ENCODE measurements at places on chromosomes 5 and 9.

- no peak for DNase-seq
Observed at GRCh38 chr9:112556497-112557442, 70.1 kb downstream of the KIAA1958 start.

DNA sequence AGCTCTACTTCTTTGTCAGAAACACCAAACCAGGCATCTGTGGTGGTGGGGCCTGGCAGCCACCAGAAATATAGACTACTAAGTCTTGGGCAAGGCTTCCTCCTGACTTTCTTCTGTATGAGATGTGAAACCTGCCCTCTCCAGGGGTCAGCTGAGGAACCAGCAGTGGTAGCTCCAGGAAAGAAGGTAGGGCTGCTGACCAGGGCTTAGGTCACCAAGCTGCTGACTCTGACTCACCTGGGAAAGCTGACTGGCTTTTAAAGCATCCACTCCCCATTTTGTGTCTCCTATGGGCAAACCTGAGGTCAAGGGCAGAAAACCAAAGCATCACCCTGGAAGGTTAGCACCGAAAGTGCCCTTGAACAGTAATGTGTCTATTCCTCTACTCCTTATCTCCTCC, 10.4 kb upstream of the SH3TC2 start:
- no peak for DNase-seq

DNA sequence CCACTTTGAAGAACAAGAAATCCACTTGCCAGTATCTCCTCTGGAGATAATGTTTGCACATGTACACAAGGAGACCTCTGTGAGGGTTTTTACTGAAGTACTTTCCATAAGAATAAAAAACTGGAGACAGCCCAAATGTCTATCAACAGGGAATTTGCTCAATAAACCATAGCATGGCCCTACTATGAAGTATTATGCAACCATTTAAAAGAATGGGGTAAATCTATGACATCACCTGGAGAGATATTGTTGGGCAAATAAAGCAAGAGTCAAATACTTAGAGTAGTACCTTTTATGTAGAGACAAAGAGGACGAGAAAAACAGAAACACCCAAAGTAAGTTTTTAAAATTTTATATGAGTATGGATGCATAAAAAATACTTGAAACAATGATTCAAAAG, 23.9 kb upstream of the MVB12B start:
- DNase-seq: no peak

GRCh38 chr5:150397146-150397781, 15.4 kb downstream of the CD74 start:
- DNase-seq: no peak

DNA sequence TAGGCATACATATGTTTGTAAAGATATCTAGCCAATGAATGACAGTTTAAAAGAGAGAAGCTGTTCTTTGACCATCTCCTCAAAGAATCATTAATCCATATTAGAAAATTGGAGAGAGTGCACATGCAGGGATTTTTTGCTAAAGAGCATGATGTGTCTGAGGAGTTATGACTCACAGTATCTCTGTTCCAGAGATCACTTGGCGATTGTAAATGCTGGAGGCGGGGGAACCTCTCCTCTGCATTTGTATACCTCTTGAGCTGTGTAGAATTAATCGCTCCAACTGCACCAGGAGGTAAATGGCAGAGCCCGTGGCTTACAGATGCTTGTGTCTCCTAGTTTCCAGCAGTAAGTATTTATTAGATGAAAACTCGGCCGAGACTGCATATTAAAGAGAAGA, 3.6 kb upstream of the SPATA31D1 start:
- DNase-seq: no peak

DNA sequence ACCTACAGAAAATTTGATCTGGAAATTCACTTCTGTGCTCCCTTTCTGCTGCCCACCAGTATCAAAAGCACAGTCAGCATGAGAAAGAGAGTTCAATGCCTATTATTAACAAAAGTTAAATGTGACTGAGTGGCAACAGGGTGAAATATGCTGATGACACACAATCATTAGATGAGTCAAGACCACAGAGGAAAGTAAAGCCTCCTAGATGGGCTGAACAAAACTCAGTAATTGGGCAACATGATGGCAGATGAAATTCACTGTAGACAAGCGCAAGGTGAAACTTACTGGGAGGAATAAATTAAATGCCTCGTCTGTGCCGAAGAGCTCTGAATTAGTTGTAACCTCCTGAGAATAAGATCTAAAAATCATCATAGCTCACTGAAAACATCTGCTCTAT, 752.8 kb downstream of the IRX1 start:
- no peak for DNase-seq

DNA sequence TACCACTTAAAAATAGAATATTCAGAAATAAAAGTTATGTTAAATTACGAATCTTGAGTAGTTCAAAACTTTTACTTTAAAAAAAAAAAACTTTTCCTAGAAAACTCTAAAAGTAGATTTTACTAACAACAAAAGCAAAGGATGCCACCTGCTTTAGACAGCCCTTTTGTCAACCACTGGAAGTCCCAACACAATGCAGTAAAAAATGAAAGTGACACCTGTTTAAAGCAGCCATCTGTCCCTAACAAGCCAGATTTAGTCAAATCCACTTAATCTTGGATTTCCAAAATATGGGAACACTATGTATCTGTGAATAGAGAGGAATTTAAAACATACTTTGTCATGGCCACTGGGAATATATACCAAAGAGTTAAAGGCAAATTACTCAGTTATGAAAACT, 3.8 kb downstream of the RFX3 start:
- DNase-seq: no peak

DNA sequence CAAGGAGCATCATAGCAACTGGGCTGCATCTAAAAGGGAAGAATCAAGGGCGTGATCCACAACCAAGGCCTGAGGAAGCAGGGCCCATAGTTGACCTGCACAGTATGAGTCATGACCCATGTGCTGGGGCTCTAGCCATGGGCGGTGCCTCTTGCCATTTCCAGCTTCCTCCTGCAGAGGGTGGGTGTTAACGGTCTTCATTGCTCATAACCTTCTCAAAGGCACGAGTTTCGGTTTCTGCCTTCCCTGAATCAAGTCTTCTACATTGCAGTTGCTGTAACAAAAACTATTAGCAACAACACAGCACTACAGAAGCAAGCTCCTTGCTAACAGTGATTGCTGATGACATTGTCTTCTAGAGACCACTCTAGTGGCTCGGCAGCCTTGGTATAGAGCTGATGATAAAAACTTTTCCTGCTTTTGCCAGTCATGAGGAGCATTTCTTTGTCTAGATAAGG, 66.9 kb downstream of the CTSL start:
- peak; percentile 18 for DNase-seq

GRCh38 chr9:126703002-126703865, 89.5 kb downstream of the LMX1B start:
- no peak for DNase-seq

DNA sequence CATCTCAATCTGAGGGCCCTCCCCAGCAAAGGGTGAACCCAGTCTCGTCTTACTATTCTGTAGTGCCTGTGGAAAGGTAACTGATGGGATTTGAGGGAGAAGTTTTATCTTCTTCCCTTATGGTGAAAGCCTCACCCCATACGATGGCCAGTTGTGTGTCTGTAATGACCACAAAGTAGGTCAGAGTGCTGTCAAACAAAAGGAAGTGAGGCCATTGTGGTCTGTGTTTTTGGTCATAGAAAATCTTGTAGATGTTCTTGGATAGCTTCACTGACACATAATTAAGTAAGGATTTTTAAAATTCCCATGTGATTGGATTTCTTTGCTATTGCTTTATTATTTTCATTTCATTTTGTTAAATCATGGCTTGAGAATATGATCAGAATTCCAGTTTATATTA, 505.1 kb upstream of the KLF4 start:
- DNase-seq: no peak

- no peak for DNase-seq
Observed at GRCh38 chr5:109305352-109305751, 104.4 kb downstream of the PJA2 start.

Data from AG04450 (cell line).